Activated T-cell treated with anti-CD3 and anti-CD28 coated beads for 24 hours (primary cell): ENCODE measurements at places on chromosomes 7 and 10.

GRCh38 chr7:124250297-124251034 lies 217.6 kb upstream of the TMEM229A start:
- no peak for DNase-seq

- DNase-seq: no peak
Measured at GRCh38 chr10:119677904-119678755, 26.9 kb downstream of the BAG3 start.

DNA sequence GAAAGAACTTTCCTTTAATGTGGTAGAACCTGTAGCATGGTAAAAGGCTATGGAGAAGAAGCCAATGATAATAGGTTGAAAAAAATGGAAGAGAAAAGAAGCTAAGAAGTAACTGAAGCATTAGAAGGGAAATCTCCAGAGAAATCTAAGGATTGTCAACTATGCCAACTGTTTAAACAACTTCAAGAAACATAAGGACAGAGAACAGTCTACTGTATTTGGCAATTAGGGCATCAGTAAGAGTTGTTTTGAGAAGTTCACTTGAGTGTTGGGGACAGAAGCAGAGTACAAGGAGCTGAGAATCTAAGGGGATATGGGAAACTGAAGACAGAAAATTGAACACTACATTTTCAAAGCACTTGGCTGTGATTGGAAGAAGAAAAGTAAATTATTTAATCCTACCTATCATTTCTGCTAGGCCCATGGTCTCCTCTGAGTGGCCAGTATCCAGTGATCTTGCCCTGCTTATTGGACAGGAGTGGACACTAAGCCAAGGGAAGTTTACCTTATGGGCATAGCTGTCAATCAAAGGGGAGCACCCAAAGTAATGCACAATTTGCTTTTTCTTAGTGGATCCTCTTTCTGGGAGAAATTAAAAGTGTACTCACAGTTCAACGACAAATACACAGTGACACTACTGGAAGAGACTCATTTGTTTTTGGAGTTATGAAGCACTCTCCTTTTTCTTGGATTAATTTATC lies 56.4 kb upstream of the CCDC71L start:
- no peak for DNase-seq

GRCh38 chr10:109823196-109823595 lies 100.1 kb downstream of the XPNPEP1 start:
- no peak for DNase-seq

GRCh38 chr7:32164341-32164996 lies 94.3 kb upstream of the PDE1C start:
- no peak for DNase-seq

- no peak for DNase-seq
Measured at GRCh38 chr10:77359287-77359691, 278.3 kb downstream of the KCNMA1 start.

- no peak for DNase-seq
Measured at GRCh38 chr7:74625446-74625845, 32.1 kb upstream of the GTF2I start.

DNA sequence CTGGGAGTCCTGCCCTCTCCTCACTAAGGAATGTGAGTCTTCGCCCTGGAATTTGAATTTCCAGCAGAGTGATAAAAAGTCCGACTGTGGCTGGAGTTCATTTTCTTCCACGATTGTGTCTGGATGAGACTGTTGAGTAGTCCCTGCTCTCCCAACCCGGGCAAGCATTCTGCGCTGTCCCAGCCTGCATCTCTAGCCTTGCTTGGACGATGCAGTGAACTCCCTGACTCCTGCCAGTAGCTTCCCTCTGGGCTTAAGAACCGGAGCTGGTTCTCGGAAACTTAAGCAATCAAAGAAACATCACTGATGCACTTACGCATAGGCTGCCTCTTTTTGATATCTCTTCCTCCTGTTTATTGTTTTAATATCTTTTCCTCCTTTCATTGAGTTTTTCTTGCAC lies 116.0 kb upstream of the FZD8 start:
- DNase-seq: no peak

GRCh38 chr7:114879554-114879953 lies 42.3 kb upstream of the MDFIC start:
- no peak for DNase-seq

GRCh38 chr7:55431898-55432297 lies 66.8 kb downstream of the LANCL2 start:
- no peak for DNase-seq

- DNase-seq: no peak
Measured at GRCh38 chr10:7133278-7133677, 277.6 kb downstream of the SFMBT2 start.

DNA sequence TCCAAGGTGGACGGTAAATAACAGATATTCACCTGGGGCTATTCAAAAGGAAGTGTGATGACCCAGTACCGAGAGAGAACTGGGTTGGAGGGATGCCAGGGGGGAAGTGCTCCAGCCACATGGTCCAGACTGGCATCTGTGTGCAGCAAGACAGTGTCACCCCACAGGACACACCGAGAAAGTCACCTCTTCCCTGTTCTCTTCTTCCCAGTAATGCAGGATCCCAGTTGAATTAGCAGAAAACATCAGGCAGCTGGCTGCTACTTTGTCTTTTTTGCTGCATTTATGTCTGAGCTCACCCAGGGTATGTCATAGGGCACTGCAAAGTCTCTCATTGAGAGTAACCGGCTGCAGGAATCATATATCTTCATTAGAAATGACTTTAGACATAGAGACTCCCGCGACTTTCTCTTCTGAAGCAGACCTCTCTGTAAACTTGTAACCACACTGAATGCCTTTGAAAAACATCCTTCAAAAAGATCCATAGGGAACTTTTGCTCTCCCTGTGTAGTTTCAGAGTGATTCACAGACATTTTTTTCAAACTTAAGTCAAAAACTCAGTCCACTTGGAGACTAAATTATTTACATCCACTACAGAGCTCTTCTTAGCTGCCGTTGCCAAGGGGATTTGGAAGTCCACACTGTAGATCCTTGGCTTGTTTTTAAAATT lies 609.0 kb upstream of the DPP6 start:
- no peak for DNase-seq

DNA sequence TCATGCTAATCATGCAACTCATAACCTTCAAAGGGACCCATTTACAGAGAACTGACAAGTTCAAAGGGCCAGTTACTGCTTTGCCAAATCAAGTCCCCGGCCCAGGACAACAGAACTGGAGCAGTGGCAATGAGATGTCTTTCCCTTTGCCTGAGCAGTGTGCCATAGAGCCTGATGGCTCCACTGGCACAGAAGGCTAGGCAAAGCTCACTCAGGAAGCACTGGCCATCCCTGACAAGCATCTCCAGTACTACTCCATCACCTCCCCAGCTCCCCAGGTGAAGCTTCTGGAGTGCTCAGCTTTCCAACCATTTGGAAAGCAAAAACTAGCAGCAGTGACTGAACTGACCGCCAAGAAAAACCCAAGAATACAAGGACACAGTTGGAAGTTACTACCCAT lies 108.3 kb downstream of the SGMS1 start:
- DNase-seq: no peak

DNA sequence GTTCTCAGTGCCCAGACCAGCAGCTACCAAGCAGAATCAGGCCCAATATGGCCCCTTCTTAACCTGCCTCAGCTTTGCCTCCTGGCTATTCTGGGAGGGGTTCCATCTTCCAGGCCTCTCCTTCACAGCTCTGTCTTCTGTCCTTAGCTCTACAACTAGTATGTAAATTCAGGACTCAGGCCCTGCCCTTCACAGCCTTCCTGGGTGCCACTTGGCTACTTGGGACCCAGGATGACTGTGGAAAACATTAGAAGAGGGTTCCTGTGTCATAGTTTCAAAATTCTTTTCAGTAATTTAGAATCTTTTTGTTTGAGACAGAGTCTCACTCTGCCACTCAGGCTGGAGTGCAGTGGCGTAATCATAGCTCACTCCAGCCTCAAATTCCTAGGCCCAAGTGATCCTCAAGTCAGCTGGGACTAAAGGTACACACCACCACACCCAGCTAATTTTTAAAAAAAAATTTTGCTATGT lies 33.2 kb upstream of the PAPSS2 start:
- no peak for DNase-seq

GRCh38 chr7:2299131-2299829 lies 15.0 kb downstream of the SNX8 start:
- DNase-seq: no peak

- no peak for DNase-seq
Measured at GRCh38 chr10:5504146-5505072, 5.0 kb upstream of the CALML5 start.

DNA sequence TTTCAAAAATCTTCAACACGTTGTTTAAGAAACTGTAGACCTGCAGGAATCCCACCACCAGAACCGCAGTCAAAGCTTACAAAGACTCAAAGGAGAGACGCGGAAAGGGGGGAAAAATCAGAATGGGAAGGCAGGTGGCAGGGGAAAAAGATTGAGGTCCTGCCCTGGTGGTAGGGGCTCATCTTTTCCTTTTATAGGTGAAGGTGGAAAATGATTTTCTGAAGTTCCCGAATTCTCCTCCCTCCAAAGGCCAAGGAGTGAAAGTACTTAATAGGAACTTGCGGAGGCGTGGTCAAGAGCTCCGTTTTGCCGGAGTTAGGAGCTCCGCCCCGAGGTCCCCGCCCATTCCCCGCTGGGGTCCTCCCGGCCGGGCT lies 724 bp downstream of the BBIP1 start:
- no peak for DNase-seq

GRCh38 chr7:55533050-55533728 lies 39.1 kb downstream of the VOPP1 start:
- DNase-seq: peak; percentile 64

- no peak for DNase-seq
Measured at GRCh38 chr7:100895701-100895955, at the start of gene ACHE. TSS of gene ACHE (minus strand) at chr7:100895888. CDS start at chr7:100894232, 1,656 bp downstream.

DNA sequence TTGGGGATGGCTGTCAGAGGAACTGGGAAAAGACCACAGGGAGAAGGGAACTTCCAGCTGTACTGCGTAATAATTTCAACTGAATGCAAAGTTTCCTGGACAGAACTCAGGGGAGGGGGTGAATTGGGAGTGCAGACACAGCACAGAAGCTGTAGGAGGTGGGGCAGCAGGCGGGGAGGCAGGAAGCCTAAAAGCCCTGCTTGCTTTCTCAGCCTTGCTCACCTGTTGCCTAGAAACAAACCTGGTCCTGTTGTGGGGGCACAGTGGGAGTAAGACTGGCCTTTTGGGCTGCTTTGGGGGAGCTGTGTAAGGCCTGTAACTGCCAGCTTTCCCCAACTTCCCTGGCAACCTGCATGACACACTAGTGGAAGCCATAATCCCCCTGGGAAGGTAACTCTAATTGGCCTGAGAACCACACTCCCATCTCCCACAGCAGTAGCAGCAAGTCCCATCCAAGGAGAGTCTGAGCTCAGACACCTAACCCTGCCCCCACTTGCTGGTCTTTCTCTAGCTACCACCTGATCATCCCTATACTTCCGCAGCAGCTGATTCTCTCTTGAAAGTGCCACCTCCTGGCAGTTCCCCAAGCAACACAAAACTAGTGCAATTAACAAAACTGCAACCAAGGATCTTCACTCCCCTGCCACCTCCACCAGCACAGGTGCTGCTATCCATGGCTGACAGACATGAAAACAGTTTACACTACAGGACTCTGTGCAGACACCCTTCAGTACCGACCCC lies 1239.3 kb downstream of the SORCS1 start:
- DNase-seq: no peak

DNA sequence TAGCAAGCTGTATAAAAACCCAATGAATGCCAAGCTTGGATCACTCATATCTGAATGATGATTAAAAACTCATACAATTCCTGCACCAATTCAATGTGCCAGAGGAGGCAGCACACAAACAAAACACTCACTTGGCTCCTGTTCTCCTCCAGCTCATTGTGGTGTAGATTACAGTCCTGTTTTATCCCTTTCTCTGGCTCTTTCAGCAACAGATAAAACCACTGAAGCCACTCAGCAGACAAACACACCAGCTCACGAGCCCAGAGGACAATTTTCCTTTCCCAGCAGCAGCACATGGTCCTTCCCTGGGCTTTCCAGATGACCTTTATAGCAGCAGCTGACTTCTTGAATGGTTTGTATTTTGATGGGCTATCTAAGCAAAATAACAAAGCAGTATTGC lies 107.3 kb upstream of the STARD3NL start:
- no peak for DNase-seq

DNA sequence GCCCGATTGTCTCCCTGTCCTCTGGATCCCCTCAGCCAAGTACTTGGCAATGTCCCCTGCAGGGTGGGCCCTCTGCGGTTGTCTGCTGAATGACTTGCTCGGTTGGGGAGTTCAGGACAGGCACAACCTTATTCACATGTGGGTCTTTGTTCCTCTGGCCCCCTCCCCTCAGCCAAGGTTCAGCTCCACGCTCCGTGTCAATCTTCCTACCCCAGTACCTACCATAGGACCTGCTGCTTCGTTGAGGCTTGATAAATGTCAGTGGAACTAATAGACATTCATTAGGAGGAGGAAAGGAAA lies 7.1 kb downstream of the CPA5 start:
- DNase-seq: no peak

- no peak for DNase-seq
Measured at GRCh38 chr7:30996883-30997282, 33.1 kb downstream of the GHRHR start.

DNA sequence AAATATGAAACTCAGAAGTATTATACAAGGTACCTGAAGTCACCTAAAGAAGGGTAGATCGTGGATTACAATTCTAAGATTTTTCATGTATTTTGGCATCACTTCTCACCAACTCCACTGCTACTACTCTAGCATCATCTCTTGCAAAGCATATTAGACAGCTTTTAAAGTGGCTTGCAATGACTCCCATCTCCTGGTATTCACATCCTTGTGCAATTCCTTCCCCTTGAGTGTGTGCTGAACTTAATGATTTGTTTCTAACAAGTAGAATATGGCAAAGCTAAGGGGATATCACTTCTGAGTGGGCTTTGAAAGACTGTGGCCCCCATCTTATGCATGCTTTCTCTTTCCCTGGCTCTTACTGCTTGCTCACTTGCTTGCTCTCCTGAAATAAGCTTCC lies 280.2 kb downstream of the SNX13 start:
- DNase-seq: no peak

DNA sequence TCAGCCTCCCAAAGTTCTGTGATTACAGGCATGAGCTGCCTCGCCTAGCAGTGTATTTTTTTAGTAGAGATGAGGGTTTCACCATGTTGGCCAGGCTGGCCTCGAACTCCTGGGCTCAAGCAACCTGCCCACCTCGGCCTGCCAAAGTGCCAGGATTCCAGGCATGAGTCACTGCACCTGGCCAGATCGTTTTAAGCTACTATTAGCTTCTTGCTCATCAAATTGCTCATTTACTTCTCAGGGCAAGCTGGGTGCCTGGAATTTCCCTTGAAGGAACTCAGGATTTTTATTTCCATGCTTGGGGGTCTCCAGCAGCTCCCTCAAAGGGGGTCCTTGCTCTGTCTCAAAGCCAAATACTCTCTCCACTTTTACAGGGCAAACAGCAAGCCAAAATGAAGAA lies 798.0 kb upstream of the AUTS2 start:
- DNase-seq: no peak

DNA sequence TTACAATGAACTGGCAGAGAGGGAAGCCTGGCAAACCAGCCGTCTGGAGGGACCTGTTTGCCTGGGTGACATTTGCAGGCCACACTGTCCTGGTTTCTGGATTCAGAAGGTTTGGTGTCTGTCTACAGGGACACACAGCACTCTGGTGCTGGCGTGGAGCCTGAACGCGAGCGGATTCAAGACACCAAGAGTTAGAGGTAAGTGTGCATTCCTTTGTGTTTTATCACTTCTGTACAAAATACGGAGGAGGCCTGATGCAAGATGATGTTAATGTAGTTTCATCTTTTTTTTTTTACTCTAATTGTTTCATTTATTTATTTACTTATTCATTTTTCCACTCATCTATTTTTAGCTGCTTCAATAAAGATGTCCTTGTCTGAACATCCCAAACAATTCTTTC lies 485.3 kb upstream of the ADARB2 start:
- no peak for DNase-seq

- no peak for DNase-seq
Measured at GRCh38 chr7:131795400-131795799, 239.0 kb upstream of the PODXL start.
